NCI-H2029 (cell line): ENCODE measurements at places on chromosomes 13 and 19.

DNA sequence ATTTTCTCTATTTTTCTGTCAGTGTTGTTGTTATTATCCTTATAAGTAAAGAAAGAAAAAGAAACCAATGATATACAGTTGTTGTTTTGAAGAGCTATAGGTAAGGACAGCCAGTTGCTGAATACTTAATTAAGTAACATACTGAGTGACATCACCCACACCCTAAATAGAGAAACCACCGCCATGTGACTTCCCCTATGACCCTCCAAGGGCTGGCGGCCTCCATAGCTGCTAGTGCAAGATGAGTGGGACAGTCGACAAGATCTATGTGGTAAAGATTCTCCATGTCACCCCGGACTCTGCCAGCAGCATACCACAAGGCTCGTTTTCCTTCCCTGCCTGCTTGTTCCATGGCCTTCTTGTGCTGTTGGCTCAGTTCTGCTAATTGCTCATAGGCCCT is 221.1 kb downstream of the DNAJC15 start:
- no peak for DNase-seq

DNA sequence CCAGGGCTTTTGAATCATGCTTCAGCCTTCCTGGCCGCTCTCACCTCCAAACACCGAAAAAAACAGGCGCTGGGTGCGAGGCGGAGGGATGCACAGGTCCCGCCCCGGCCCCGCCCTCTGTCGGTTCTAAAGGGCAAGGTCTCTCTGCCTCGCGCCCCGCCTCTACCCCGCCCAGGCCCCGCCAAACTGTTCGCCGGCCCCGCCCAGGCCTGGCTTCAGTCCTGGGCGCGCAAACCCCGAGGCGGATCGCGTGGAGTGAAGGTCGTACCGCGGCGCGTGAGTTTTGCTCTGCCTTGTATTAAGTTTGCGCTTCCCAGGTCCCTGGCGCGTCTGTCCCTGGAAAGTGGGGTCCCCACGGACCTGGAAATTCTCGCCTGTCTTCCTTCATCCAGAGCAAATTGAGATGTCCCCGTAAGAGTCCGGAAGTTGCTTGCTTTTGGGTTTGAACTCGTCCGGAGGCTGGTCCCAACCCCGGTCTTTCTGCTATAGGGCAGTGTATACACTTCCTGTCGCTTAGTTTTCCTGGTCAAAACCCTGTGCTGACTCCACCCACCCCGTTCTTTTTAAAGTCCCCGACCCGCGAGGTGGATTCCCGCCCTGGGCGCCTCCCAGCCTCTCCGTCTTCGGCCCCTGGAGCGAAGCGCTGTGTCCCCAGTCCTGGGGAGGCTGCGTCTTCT is 8.4 kb downstream of the ZNF808 start:
- DNase-seq, result peak; percentile 80

- no peak for DNase-seq
Observed at GRCh38 chr13:39397896-39398265, 205.1 kb downstream of the LHFPL6 start.

- peak; percentile 57 for DNase-seq
Observed at GRCh38 chr19:56253737-56254136, 18.8 kb upstream of the EDDM13 start.

- no peak for DNase-seq
Observed at GRCh38 chr13:99995589-99996380, 14.2 kb downstream of the ZIC2 start.

- peak; percentile 20 for DNase-seq
Observed at GRCh38 chr13:32660227-32660626, 74.0 kb downstream of the PDS5B start.

GRCh38 chr19:30790056-30790680 is 418.0 kb downstream of the ZNF536 start:
- DNase-seq, result no peak

DNA sequence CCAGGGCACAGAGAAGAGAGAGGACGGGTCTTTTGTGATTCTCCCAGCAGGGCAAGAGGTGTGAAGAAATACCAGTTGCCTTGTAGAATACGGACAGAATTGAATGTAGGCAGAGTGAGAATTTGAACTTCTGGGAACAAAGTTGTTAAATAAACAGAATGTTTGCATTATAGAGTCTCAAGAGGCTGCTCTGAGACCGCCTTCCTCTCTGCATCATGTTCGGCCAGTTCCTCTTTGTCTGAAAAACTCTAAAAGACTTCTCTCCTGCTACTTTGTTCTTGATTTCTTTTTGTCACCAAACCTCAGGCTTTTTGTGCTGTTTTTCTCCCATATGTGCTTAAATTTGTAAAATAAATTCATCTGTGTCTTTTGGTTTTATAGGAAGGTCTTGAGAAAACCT is 256.4 kb downstream of the DLEU7 start:
- DNase-seq, result no peak

- DNase-seq, result no peak
Observed at GRCh38 chr19:18257503-18258470, 16.5 kb downstream of the IQCN start.

- DNase-seq, result no peak
Observed at GRCh38 chr19:35736913-35737886, 5.1 kb downstream of the IGFLR1 start.

DNA sequence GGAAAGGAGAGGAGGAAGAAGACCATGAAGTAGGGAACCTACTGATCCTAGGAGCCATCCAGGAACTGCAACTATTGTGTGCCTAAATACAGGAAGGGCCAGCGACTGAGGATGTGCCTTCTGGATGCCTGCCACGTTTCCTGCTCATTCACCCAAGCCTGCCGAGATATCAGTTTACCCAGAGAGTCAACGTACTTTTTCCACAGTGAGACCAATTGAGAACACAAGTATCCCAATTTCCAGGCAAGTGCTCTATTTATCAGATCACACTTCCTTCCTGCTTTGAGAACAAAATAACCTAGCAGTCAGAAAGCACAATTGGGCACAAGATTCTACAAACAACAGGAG is 122.4 kb downstream of the AKAP11 start:
- no peak for DNase-seq

DNA sequence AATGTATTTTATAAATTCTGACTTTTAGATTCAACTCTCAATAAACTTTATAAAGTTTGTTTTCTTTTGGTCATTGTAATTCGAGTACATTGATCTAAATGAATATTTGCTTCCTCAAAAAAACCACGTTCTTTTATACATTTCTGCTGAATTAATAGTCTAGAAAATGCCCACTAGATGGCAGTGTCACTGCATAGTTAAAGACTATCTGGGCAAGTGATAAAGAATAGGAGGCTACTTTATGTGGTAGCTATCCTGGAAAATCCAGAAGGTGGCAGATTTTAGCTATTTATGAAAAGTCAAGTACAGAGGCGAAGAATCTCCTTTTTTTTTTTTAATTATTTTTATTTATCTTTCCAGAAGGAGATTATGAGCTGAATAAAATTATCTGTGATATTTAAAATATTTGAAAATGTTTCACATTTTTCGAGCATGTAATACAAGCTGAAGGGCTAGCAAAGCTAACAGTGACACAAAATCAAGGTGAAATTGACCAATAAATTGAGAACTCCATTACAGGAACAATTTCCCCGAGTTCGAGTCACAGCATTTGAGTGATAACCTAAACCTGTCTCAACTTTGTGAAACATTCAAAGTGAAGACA is 221.8 kb downstream of the OLFM4 start:
- DNase-seq, result peak; percentile 58

GRCh38 chr19:9014803-9015202 is 4.6 kb upstream of the MUC16 start:
- DNase-seq, result no peak

DNA sequence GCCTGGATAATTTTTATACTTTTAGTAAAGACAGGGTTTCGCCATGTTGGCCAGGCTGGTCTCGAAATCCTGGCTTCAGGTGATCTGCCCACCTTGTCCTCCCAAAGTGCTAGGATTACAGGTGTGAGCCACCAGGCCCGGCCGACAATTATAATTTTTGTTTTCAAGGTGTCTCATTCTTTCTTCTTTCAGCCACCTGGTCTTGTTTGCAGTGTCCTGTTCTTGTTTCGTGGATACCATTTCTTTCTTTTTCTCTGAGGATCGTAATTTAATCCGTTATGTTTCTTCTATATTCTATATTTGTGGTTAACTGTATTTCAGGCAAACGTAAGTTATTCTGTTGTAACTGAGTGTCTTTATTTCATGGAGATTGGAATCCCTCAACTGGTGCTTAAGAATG is 15.7 kb downstream of the TIMM13 start:
- DNase-seq, result no peak

- no peak for DNase-seq
Observed at GRCh38 chr13:102207680-102208342, 194.0 kb downstream of the FGF14 start.

- DNase-seq, result no peak
Observed at GRCh38 chr13:93977986-93978385, 501.5 kb downstream of the DCT start.

GRCh38 chr13:27790523-27790922 is 1.8 kb upstream of the GSX1 start:
- DNase-seq, result no peak

GRCh38 chr13:109954441-109954840 is 168.1 kb upstream of the IRS2 start:
- DNase-seq, result no peak

- DNase-seq, result no peak
Observed at GRCh38 chr13:97364031-97364430, 69.9 kb upstream of the RAP2A start.

- no peak for DNase-seq
Observed at GRCh38 chr19:18670312-18670711, 13.2 kb upstream of the CRTC1 start.
